ENCODE measurements at places on chromosomes 11 and 22.

- no peak for DNase-seq
These were observed 113.2 kb downstream of the ATG16L2 start for GRCh38 chr11:72927380-72927779.

DNA sequence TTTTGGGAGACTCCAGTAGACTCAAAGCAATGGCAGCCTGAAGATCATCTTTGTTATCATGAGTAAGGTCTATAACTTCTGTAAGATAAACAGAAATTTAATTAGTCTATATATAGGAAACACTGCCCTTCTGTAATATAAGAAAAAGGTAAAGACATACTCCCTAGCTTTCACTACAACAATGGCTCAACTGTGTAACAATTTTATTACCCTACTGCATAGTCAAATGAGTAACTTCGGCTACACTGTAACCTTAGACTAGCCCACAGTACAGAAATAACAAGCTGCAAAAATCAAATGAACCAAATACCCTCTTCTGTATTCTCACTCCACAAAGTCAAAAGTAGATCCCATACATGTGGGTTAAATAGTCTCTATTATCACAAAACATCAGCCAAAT is 33.7 kb downstream of the USP28 start:
- DNase-seq, result no peak

DNA sequence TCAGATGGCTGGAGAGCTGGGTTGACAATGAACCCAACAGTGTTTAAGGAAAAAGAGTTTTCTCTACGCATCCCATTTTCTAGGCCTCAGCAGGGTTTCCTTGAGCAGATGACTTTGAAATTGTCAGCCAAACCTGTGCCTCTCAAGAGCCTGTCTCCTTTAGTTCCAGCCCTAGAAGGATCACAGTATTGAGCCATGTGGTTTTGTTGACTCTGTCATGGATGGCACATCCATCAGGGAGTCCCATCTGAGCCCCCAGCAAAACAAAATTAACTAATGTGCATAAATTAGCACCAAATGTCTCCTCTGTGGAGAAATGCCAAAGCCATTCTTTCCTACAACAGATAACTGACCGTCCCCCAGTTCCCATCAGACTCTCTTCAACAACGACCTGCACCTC is 103.8 kb upstream of the BLID start:
- DNase-seq, result no peak

- peak; percentile 10 for DNase-seq
These were observed 511 bp downstream of the DGKZ start for GRCh38 chr11:46347637-46348311.

DNA sequence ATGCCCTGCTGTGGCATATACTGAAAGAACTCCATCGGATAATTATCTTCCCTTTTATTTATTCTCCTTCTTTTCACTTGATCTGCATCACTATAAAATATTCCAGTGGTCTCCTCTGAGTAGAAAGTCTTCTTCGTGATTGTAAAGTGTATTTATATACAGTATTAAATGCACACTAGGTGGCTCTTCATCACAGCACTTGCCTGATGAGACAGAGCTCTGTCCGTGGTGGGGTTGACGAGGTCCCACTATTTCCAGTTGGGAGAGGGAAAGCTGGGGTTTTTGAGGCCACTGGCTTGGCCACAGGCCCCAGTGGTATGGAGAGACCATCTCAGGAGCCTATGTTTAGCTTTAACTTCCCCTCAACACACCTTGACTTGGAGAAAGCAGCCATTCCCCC is 31.6 kb upstream of the ZBTB16 start:
- no peak for DNase-seq

DNA sequence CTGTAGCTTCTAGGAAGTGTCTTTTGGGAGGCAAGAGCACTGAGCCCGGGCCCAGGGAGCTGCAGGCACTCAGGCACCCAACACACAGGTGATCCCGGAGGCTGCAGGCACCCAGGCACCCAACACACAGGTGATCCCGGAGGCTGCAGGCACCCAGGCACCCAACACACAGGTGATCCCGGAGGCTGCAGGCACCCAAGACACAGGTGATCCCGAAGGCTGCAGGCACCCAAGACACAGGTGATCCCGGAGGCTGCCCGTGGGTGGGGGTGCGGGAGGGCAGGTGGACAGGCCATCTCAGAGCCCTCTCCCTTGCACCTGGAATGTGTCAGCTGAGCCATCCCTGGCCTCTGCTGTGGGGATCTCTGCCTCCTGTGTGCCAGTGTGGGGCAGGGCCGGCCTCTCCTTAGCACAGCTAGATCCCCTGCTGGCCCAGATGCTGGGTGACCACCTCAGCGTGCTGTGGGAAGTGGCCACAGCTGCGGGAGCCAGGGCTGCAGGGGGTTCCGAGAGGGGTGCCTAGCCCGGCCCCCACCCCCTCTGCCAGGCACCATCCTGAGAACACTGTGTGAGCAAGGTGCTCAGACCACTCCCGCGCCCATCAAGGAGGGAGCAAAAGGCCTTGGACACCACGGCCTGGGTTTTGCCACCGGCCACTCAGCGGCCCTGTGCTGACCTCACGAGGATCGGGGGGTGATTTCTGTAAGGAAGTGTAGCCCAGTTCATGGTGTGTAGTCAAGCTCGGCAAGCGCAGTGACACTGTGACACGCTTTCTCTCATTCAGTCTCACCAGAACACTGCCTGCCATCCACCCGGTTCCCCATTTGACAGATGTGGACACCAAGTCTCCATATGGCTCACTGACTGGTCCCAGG is 14.2 kb downstream of the MRGPRG start:
- no peak for DNase-seq

DNA sequence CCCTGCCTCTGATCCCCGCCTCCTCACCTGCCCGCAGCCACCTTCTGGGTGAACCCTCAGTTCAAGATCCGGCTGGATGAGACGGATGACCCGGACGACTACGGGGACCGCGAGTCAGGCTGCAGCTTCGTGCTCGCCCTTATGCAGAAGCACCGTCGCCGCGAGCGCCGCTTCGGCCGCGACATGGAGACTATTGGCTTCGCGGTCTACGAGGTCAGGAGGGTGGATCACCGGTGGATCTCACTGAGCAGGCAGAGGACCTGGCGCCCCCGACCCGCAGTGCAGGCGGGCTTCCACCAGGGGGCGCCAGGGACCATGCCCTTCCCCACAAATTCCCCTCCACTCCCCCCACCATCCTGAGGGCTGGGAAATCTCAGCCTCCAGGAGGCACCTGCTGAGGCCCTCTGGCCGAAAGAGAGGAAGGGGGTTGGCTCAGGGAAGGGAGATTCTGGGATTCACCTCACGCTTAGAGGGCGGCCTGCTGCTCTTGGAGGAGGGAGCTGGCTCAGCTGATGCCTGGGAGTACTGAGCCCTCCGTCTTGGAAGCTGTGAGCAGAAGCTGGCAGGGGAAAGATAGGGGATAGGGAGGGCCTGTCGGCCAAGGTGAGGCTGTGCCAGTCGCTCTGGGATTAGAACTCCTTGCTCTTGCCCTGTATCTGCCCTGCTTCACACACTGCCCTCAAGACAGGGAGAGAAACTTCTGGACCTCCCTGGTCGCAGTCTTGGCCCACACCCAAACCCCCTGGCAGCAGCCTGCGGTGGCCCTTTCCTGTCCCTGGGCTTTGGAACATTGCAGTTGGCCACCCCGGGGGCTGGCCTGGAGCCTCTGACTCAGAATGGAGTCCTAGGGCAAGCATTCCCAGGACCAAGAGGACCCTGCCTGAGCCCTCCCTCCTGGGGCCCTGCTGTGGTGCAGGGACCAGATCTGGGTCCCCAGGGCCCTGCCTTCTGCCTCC is 23.2 kb downstream of the CAPN1 start:
- DNase-seq, result peak; percentile 22

DNA sequence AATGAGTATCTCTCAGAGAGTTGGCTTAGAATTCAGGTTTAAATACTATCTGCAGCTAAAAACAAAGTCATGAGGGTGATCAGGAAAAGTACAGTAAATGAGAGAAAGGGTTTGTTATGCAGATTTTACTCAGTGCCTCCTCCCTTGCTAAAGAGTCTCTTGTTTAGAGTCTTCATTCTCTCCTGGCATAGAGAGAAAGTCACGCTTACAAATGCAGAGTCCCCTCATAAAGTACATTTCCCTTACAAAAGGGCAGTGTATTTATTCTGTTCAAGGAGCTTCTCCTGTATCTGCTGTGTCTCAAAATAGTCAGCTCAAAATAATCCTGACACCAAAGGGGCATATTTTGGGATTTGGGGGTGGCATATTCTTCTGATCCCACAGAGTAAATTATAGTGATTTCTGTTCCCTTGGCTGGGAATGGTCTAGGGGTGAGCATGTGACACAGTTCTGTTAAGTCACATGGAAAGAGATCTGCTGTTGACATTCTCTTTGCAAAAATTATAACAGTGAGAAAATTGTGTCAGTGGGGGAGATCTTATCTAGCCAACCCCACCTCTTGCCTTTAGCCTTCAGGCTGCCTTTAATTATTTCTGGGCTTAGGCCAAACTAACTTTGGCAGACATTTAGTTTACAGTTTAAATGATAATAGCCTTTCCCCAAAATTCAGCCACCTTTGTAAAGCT is 102.9 kb downstream of the MTNR1B start:
- DNase-seq, result no peak

- DNase-seq, result no peak
These were observed 13.1 kb downstream of the SLC43A1 start for GRCh38 chr11:57502376-57502775.

DNA sequence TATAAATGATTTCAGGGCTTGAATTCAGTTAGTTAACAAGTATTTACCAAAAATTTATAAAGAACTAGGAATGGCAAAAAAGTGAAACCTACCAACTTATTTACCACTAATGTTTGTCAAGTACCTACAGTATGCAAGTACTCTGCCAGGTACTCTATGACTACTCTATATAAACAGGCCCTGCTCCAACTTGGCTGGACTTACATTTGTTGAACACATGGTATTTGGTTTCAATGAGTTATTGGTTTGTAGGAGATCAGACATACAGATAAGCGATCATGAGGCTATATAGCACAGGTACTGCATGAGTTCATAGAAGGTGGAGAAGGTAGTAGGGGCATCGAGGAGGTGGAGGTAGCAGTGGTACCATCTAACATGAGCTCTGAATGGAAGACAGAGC is 159.9 kb upstream of the PDGFD start:
- DNase-seq, result no peak

DNA sequence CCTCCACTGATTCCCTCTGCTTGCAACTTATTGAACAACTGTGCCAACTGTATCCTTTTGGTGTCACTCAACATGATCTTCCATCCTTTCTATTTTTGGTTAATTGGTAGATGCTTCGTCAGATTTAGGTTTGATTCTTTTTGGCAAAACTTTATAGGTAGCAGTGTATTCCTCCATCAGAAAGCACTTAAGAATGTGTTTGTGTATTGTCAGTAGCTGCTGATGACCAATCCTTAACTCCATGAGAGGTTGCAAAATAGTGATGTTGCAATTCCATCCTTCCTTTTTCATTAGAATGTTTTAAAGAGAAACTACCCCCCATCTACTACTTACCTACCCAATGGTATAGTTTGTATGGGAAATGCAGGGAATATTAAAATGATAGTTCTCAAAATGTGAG is 22.1 kb downstream of the FAM76B start:
- no peak for DNase-seq

GRCh38 chr11:78539506-78539905 is 35.2 kb downstream of the NARS2 start:
- DNase-seq, result no peak

- no peak for DNase-seq
These were observed 109.7 kb upstream of the RRM1 start for GRCh38 chr11:3984896-3985295.

DNA sequence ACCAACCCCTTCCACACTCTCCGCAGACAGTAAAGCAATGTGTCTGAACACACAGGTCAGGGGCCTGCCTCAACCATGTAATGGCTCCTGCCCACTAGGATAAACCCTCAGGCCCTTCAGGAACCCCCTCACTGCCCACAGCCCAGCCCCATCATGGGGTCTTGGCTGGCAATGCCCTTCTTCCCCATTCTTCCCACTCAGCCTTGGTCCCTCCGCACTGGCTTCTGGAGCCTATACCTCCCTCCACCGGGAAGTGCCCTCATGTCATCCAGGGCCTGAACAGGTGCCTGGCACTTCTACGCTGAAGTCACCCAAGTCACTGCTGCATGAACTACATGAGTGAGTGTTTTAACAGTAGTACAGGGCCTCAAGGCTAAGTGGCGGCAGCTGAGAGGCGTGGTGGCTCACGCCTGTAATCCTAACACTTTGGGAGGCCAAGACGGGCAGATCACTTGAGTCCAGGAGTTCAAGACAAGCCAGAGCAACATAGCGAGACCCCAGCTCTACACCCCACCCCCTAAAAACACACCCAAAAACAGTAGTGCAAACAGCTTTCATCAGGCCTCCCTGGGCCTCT is 74.8 kb upstream of the PITPNB start:
- DNase-seq, result no peak
